ENCODE measurements at places on chromosomes 7 and 10.
A peak's percentile ranks its signal among the peaks of the same experiment; 100 is the strongest.

GRCh38 chr7:67429735-67430134, 433.1 kb downstream of the TYW1 start:
- no peak for DNase-seq

DNA sequence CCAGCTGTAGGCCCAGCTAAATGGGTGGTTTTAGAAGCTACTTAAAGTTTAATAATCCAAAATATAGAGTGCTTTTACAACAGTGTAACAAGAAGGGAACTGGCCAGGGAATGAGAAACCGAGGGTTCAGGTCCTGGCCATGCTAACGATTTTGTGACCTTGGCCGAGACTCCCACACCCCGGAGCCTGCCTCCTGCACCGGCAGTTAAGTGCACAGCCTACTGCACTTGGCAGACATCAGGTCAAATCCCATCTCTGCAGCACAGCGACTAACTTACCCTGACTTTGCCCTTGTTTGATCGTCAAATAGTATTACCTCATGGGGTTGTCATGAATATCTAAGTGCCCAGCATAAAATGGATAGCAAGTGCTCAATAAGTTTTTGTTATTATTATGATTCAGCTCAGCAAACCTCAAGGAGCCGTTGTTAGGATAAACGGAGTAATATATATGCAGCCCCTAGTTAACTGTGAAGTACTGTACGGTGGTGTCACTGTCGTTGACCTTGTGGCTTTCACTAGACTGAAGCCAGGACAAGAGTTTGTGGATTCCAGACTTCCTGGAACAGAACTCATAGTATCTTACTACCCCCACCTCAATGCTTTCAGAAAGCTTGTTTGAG, 35.5 kb downstream of the LYZL1 start:
- DNase-seq: no peak

GRCh38 chr7:36967387-36967786, 243.1 kb upstream of the AOAH start:
- DNase-seq: peak; percentile 63

- DNase-seq: peak; percentile 19
Measured at GRCh38 chr10:19412531-19412930, 363.9 kb downstream of the MALRD1 start.

DNA sequence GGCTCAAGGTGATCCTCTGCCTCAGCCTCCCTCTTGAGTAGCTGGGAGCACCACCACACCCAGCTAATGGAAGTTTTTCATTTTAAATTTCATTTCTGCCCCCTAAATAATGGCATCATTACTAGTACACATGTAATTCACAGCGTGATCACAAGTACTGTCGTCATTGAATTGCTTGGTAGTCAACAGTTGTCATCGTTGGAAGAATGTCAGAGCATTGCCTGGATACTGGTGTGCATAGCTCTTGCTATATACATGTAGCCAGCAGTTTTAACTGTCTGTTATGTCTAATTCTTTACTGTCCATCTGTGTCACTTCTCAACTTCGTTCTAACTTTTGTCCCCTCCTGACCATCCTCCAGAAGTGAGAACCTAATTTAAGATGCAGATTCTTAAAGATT, 62.1 kb downstream of the CRPPA start:
- no peak for DNase-seq

GRCh38 chr10:12372846-12373245, 23.5 kb downstream of the CAMK1D start:
- no peak for DNase-seq

Measured in endothelial cell (in vitro differentiated cells).